ENCODE measurements at places on chromosomes 1 and 21. TPM values are rescaled to one million over a fixed set of nuclear protein-coding genes. Genes with fewer than 3 reads are reported as not detected.

The PRKAA2 gene
- polyA plus RNA-seq: 54.4 TPM

The ASTN1 gene
- 6.4 TPM for polyA plus RNA-seq

The TNN gene
- 4.8 TPM for polyA plus RNA-seq

The OR2AK2 gene
- polyA plus RNA-seq: not detected

The LCE2B gene
- not detected for polyA plus RNA-seq

The ABCA4 gene
- 0.71 TPM for polyA plus RNA-seq

The POFUT2 gene
- polyA plus RNA-seq: 36.5 TPM

The ARHGEF10L gene
- polyA plus RNA-seq: 29.4 TPM

The S100A7A gene
- not detected for polyA plus RNA-seq

The RNU1-1 gene
- polyA plus RNA-seq: not detected
